ENCODE measurements at places on chromosomes 1 and 21.
A peak's percentile ranks its signal among the peaks of the same experiment; 100 is the strongest.

DNA sequence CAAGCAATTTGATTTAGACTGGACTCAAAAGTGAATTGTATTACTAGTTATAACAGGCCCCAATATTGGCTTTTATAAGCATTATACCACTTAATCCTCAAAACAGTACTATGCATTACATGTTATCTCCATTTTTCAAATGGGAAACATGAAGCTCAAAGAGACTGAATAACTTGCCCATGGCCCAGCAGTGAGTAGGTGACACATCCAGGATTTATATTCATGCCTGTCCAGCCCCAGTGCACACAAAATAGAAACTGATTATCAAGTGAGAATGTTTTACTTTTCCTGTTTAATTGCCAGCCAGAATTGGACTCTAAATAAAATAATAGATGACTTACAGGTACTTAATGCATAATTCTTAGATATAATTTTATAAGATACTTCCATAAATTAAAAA, 82.9 kb downstream of the NIBAN1 start:
- DNase-seq: no peak

GRCh38 chr1:153352523-153352922, 3.9 kb upstream of the PGLYRP4 start:
- DNase-seq: no peak

GRCh38 chr21:36461918-36462486, 17.9 kb downstream of the CLDN14 start:
- DNase-seq: no peak

GRCh38 chr1:64295136-64295535, 91.7 kb downstream of the UBE2U start:
- DNase-seq: no peak

- no peak for DNase-seq
These were observed 377.4 kb upstream of the RUNX1 start for GRCh38 chr21:35426469-35426868.

DNA sequence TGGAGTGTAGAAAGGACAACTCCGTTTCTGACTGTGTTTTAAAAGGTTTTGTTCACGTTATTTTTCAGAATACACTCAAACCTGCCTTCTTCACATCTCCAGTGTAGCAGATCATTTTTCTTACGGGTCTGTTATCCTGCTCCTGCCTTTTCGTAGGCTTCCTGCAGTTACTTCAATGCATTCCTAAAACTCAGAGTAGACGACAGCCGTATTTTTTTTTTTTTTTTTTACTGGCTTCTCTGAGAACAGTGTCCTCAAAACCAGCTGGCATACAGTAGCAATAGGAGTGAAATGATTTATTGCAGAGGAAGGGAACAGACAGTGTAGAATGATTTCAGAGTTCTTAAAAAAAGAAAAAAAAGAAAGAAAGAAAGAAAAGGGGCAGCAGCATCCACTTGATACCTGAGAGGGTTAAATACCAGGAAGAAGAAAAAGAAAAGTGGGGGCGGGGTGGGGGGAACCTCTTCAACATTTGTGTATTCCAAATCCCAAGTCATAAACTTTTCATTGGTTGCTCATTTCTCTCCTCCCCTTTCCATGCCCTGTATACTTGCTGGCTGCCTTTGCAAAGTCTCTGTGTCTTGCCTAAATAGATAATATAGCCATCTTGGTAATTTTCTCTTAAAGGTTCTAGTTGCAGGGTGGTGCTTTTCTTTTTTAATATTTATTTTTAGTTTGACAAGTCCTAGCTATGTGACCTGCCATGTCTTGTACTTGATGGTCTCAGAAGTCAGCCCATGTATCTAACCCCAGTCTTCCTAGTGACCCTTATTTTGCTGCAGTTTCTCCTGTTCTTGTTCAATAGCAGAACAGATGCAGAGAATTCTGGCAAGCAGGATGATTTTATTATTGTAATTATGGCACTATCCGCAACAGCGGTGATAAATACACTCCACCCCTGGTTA, 2.8 kb downstream of the TGFB2 start:
- DNase-seq: no peak

- no peak for DNase-seq
These were observed 16.1 kb upstream of the ERI3 start for GRCh38 chr1:44371206-44371605.

GRCh38 chr1:147545133-147545532, 3.8 kb downstream of the BCL9 start:
- peak; percentile 98 for DNase-seq

- DNase-seq: no peak
These were observed 348.5 kb upstream of the VAMP3 start for GRCh38 chr1:7422561-7422960.

- no peak for DNase-seq
These were observed 15.7 kb upstream of the FGR start for GRCh38 chr1:27650539-27651175.

GRCh38 chr1:117894078-117894477, 35.3 kb downstream of the GDAP2 start:
- DNase-seq: no peak

GRCh38 chr21:27831816-27832569, 865.1 kb upstream of the ADAMTS5 start:
- no peak for DNase-seq

- DNase-seq: no peak
These were observed 53.6 kb downstream of the ADARB1 start for GRCh38 chr21:45127937-45128336.

DNA sequence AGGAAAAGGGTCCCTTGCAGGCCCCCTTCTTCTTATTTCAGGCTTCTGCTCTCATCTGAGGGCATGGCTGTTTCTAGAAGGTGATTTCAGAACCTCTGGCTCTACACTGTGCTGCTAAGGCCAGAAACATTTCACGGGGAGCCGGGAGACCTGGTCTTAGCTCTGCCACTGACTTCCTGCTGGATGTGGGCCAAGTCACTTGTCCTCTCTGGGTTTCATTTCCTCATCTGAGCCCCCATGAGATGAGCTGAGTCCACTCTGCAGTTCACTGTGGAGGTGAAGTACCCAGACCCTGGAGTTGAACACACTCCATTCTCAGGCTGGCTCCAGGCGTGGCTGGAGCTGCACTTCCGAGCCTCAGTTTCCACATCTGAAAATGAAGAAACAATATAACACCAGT, 2.1 kb downstream of the PADI1 start:
- no peak for DNase-seq
